NCI-H1092 treated with DMSO at 0.1 percent for 48 hours (cell line): ENCODE measurements at places on chromosomes 1 and 21.

DNA sequence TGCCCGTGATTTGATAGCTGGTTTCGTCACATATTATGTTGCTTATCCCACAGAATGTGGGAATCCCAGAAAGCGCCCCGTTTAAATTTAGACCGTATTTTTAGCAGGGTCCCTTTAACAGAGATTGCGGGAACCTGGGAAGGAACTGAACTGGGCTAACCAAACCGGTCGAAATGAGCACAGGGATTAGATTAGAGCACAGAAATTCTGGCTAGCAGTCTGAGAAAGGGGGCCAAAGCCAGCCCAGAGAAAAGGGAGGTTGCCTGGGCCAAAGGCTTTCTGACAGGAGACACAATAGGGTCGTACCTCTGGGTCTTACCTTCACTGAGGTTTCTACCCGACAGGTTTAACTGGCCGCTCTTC is 327 bp downstream of the LRRC40 start:
- DNase-seq, result no peak

GRCh38 chr21:15692711-15693110 is 37.1 kb upstream of the USP25 start:
- DNase-seq, result no peak

DNA sequence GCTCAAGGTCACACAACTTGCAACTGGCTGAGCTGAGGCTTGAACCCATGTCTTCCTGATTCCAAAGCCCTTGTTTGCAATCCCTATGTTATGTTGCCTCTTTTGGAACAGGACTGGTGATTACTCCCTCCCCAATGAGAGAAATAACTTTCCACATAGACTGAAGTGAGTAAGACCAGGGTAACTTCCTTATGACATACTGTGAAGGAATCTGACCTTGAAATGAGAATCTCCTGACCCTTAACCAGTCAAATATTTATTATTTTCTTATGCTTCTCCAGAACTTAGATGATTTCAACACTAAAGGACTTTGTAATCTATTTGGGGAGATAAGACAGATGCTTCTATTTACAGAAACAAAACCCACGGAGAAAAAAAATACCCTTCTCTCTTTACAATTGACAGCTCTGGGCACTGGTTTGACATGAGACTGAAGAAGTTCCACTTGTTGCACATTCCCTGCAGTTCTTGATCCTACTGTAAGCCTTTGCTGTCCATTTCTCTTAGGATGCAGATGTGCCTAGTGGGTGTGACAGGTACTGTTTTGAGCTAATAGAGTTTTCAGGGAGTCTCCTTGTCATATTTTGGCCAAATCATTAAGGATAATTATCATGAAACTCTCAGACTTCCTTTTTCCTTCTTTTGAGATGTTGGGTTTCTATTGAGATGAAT is 3.9 kb upstream of the RPTN start:
- no peak for DNase-seq

GRCh38 chr1:31507676-31508530 is 68.4 kb upstream of the TINAGL1 start:
- no peak for DNase-seq

DNA sequence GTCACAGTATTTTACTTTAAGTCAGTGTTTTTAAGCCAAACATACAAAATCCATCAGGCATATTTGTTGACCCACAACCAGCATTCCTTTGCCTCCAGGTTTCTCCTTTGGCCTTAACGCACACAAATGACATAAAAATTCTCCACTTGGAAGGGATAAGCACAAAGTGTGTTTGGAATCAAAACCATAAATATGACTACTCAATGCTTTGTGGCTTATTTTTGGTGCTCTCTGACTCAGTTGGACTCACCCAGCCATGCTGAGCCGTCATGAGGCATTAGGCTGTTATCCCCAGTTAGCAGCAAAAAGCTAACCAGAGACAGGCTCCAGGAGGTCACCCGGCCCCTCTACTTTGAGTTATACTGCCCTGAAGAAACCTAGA is 948 bp downstream of the PRUNE1 start:
- no peak for DNase-seq

DNA sequence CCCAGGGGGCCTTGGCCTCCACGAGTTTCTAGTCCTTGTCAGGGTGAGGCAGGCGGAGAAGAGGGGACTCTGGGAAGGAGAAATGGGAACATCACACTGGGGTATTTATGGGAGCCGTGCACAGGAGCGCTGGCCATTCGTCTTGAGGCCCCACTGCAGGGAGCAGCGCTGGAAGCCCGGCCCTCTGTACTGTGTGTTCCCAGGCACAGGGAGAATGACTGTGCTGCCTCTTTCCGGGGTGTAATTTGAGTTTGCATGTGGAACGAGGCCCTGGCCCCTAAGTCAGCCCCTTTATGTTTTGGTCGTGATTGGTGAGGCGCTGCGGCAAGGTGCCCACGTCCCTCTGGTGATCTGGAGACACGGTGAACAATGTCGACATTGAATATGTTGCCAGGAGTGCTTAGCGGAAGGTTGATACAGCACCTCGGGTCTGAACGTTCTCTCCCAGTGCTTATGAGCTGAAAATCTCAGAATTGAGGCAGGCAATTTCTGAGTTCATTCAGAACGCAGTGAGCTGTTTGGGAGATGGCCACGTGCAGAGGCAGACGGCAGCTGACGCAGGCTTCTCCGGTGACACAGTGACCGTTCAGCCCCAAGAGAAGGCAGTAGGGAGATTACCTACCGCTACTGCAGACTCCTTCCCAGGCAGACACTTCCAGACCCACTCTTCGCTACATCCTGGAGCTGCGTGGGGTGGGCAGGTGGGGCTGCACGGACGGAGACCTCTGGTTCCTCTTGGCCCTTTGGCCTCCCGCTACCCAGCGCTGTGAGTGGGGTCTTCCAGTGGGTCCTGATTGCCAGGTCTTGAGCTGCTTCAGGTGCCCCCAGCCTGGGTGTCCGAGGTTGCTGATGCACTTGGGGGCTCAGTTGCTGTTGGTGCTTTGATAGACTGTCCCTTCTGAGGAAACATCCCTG is 265.8 kb downstream of the CAMTA1 start:
- no peak for DNase-seq

- DNase-seq, result no peak
Observed at GRCh38 chr1:4614371-4615137, 39.9 kb upstream of the AJAP1 start.

- DNase-seq, result no peak
Observed at GRCh38 chr1:207402744-207403143, 51.4 kb upstream of the CR2 start.

- no peak for DNase-seq
Observed at GRCh38 chr21:42641311-42642218, 11.9 kb upstream of the PDE9A start.

GRCh38 chr1:228259951-228260350 is 52.1 kb downstream of the OBSCN start:
- DNase-seq, result no peak

- no peak for DNase-seq
Observed at GRCh38 chr1:28510273-28510969, 4.6 kb downstream of the RCC1 start.

GRCh38 chr1:51516649-51517158 is 2.4 kb downstream of the EPS15 start:
- DNase-seq, result no peak

GRCh38 chr1:224497714-224498573 is 63.3 kb upstream of the WDR26 start:
- DNase-seq, result no peak

DNA sequence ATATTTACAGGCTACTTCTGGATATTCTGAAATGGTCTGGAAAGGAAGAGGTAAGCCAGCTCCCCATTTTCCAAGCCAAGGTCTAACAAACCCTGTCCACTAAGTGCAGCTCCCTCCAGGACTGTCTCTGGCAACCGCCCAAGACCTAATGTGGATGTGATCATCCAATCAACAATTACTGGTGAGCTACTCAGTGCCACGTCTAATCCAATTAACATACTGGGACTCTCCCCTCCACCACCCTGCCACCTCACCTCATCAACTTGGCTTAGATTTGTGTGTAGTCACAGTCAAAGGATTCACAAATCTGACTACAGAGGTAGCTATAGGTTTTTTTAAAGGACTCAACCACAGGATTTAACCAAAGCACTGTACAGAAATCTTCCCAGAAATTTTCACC is 25.4 kb upstream of the S100A7 start:
- DNase-seq, result peak; percentile 95

DNA sequence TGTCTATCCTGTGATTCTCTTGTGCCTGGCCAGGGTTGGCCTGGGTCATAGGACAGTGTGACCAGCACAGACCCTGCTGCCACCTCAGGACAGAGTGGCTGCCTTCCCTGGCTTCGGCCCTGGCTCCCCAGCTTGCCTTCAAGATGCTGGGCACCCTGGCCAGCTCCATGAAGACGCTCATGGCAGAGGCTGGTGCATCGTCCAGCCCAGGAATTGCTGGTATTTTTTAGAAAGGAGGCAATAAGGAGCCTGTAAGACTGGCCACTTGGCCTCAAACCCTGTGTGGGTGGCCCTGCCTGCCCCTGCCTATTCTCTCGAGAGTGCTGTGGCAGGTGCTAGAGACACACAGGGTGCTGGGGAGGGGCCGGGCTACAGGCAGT is 70.4 kb upstream of the ACTRT2 start:
- no peak for DNase-seq

DNA sequence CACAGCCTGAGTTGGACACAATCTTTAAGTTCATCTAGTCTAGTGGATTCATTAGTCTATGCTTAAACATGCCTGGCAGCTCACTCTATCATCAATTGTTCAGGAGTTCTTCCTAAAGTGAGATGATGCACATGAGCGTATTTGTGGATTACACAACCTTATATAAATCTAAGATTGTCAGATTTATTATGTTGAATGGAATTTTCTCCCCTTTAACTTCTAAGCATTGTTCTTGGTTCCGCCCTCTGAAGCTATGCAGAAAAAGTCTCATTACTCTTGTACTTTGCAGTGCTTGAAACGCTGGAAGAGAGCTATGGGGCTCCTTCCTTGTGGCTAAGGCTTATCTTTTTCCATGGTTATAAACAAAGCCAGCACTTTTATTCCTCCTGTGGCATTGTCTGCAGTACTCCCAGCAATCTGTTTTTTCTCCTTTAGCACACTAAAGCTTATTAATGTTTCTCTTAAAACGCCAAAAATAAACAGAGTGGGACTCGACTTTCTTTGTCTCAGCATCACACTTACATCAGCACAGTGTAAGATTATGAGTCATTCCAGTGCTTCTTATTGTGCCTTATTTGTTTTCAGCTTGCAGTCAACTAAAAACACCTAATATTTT is 316.8 kb upstream of the CAMK1G start:
- DNase-seq, result no peak

DNA sequence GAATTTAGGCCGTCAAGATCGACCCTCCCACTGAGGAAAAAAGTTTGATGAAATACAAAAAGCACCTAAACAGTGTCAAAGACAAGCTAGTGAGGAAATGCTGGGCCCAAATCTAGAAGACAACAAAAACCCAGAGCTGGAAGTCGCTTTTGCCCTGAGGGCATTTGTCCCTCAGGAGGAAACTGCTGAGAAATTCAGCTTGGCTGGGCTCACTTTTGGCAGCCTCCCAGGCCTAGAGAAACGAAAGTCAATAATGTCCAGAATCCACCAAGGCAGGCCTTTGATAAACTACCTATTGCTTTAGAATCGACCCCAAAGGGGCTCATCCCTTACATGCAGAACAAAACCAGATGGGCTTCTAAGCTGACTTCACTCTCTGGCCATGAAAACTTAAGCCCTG is 38.9 kb downstream of the SYT2 start:
- peak; percentile 25 for DNase-seq

GRCh38 chr1:111746614-111746999 is 7.4 kb upstream of the INKA2 start:
- DNase-seq, result no peak

DNA sequence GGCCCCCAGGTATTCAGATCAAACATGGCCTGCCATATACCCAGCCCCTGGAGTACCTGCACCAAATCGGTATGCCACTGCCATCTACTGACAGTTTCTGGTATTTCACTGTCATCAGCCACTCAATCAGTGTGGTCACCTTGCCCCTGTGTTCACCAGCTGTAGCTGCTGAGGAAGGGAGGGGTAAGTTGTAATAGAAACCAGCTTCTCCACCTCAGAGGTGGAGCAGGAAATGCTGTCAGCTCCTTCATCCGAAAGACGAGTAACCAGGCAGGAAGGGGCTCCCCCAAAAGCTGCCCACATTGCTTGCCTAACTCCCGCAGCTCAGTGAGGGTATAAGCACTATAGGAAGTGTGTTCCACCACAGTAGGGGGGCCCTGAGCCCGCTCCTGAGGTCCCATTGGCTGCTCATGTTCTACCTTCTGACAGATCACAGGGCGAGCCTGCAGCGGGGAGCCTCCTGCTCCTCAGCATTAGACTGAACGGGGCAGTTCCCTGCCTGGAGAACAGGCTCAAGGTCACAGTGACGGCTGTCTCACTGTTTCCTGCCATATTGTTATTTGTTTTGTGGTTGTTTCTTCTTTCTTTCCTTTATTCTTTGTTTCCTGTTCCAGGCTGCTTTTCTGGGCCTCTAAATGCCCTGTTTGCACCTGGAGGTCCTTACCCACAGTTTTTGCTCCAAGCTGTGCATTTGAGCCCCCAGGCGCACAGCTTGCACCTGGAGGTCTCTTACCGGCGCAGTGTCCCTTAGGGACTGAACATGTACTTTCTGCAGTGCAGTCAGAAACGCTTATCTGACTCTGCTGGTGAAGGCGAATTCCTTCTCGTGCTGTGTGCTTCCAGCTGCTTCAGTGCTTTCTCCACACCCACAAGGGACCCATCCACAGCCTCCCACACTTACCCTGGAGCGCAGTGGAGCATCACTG is 1638.3 kb downstream of the MRPL39 start:
- DNase-seq, result peak; percentile 89

DNA sequence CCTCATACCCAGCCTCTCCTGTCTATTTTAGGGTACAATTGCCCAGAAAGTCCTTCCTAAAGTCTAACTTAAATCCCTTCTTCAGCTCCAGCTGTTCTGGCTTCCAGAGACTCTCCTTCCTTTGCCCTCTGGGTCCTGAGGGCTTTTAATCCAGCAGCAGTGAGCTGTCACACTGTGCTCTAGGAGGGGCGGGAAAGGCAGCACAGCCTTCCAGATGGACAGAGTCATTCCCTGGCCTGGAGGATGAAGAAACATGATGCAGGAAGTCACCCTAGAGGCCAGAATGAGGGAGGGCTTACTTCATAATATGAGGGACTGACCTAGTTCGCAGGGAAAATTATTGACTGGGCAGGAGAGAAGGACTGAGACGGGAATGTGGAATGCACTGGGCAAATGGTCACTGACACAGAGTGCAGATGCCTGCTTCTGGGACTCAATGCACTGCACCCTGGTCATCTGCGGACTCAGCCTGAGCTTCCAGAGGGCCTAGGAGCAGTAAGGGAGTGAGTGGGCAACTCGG is 1.3 kb downstream of the SH2D2A start:
- DNase-seq, result no peak

GRCh38 chr1:2482588-2482987 is 6.5 kb downstream of the PLCH2 start:
- DNase-seq, result no peak

DNA sequence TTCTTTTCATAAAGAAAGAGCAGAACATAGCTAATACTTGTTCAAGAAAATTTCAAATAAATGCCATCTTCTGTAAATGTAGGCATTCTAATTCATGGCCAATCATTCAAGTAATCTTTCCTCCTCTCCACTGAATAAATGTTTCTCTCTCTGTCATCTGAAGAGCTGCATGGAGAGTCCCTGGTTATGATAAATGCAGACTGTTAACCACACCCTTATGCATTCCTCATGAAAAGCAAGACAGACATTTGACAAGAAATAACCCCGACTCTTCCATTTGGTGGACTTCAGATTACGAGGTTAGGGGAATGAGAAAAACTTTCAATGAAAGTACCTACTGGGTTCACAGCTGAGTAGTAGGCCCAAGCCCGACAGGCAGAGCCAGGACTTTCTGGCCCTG is 44.7 kb upstream of the SLC19A2 start:
- no peak for DNase-seq
